ENCODE measurements at places on chromosomes 13 and 19.

DNA sequence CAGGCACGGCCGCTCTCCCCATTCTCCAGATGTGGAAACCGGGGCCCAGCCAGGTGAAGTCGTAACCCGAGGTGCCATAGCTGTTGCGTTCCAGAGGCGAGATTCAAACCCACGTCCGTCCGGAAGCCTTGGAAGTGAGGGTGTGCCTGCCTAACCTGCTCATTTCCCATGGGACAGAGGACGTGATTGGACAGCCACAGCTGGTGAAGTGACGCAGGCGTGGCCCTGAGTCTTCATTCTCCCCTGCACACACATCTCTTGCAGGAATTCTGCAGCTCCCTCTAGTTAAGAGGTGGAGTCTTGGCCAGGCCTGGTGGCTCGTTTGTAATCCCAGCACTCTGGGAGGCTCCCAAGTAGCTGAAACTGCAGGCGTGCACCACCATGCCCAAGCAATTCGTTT is 16.8 kb downstream of the MEIS3 start:
- DNase-seq, result no peak

DNA sequence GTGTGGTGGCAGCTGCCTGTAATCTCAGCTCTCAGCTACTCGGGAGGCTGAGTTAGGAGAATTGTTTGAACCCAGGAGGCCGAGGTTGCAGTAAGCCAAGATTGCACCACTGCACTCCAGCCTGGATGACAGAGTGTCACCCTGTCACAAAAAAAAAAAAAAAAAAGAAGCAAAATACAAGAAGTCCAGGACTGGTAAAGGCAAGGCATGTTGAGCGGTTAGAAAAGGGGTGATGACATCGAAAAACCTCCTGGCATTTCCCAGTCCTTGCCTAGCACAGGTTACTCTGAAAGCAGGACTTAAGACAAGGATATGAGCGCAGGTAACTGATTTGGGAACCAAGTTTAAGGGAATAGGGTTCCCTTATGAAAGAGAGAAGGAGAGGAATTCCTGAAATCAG is 2.5 kb upstream of the LILRB4 start:
- DNase-seq, result no peak

DNA sequence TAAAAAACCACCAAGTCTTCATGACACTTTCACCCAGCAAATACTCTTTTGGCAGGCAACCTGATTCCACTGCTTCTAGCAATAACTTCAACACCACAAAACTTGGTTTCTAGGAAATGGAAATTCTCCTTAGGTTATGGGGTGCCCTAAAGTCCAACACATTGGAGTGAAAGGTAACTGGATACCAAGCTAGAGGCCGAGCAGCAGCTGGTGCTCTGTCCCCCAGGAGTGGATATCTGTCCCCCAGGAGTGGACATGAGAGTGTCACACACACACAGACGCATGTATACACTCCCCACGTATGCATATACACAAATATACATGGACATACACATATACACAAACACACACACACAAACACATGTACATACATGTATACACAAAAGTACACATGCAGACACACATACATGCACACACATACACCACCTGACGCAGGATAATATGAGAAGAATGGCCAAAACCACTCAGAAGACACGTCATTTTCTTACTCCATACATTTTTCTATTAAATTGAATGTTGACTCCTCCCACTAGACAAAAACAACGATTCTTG is 50.8 kb downstream of the RFX2 start:
- no peak for DNase-seq

- no peak for DNase-seq
Observed at GRCh38 chr19:49637821-49638738, 1.9 kb downstream of the RRAS start.

GRCh38 chr13:97116754-97117153 is 105.4 kb upstream of the MBNL2 start:
- DNase-seq, result no peak

Data from CD4-positive, alpha-beta T cell treated with Interleukin-6 for 4 hours (primary cell).